ENCODE measurements at places on chromosomes 12 and 14. TPM values are rescaled to one million over a fixed set of nuclear protein-coding genes. Genes with fewer than 3 reads are reported as not detected.

DNA sequence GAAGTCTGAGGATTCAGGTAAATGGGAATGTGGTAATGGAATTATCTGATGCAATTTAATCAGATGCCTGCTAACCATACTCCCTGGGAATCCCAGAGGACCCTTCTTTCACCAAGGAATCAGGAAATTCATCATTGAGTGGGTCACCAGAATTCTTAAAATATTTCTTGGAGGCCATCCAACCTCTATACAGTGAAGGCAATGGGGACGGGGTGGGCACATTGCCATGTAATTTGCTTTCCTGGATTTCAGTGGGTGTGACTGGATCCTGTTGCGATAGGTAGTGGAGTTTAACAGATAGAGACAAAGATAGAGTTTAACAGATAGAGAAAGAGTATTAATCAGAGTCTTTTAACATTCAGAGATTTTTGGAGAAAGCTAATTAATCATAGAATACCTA is 394.4 kb downstream of the DAD1 start:
- no peak for DNase-seq

DNA sequence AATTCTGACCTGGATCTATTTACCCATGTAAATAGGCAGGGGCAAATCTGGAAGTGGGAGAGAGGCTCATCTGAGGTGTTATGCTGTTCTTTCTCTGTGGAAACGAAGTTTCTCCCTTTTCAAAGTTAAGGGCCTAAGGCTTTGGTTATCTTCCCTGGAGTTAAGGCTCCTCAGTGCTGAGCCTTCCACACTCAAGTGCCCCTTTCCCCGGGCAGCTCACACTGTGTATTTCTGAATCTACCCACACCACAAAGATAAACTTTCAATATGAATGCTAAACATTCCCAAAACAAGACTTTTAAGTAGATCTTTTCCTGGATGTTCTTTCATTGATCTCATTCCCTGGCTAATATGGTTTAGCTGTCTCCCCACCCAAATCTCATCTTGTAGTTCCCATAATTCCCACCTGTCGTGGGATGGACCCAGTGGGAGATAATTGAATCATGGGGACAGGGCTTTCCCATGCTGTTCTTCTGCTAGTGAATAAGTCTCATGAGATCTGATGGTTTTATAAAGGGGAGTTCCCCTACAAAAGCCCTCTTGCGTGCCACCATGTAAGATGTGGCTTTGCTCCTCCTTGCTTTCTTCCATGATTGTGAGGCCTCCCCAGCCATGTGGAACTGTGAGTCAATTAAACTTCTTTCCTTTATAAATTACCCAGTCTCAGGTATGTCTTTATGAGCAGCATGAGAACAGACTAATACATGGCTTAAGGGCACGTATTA is 251.1 kb downstream of the NAV3 start:
- DNase-seq: no peak

GRCh38 chr12:109286252-109286651 is 22.8 kb downstream of the FOXN4 start:
- no peak for DNase-seq

DNA sequence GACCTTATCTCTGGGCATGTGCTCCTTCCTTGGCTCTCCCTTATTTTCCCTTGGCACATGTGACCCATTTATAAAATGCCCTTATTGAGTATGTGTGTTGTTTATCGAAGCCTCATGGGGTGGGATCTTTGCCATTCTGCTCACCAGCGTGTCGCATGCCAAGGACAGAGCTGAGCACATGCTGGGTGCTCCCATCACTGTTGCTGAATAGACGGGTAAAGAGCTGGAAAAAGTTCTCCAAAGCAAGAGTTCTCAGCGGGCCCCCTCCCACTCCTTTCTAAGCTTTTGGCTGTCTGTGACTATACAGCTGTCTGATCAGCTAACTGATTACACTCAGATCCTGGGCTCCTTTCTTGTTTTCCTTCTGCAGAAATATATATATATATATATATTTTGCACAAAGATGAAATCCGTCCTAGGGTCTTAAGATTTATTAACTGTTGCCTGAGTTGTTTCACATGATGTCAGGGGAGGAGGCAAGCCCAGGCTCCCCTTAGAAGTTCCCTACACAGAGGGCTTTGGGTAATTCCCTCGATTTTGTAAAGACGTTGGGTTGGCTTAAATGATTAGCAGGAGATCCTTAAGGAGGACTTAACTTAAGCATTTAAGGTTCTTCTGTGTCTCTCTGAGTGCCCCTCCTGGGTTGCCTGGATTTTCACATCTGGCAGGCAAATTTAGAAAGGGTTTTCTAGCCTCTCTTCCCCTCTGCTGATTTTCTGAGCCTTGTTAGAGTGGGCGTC is 71.6 kb downstream of the TMEM132C start:
- DNase-seq: no peak

LRRIQ1 gene
- 0.08 TPM for polyA plus RNA-seq

TAS2R10 gene
- polyA plus RNA-seq: 0.11 TPM

PAX9 gene
- polyA plus RNA-seq: 0.48 TPM

RIN3 gene
- 5.8 TPM for polyA plus RNA-seq

SP7 gene
- polyA plus RNA-seq: not detected

KRT6C gene
- polyA plus RNA-seq: not detected

GATC gene
- polyA plus RNA-seq: 13.0 TPM

IFNG-AS1 gene
- not detected for polyA plus RNA-seq

LRRC10 gene
- polyA plus RNA-seq: not detected

USP5 gene
- polyA plus RNA-seq: 69.4 TPM
